Thoracic aorta (tissue), 2 donors: ENCODE measurements at places on chromosomes 4 and X. TPM values are rescaled to one million over a fixed set of nuclear protein-coding genes. Genes with fewer than 3 reads are reported as not detected.

- DNase-seq: no peak
Measured at GRCh38 chr4:13611283-13611842, 16.2 kb downstream of the BOD1L1 start.

- DNase-seq: no peak
Measured at GRCh38 chrX:276581-277201, 4.5 kb upstream of the PLCXD1 start.

- no peak for DNase-seq
Measured at GRCh38 chr4:45317276-45317675, 590.9 kb upstream of the GNPDA2 start.

GRCh38 chr4:169096221-169096620, 86.2 kb upstream of the CBR4 start:
- no peak for DNase-seq

Gene GK2
- not detected for total RNA-seq

Gene DCAF12L2
- 0.14 TPM for total RNA-seq

Gene ARX
- total RNA-seq: not detected
